ENCODE measurements at places on chromosomes 12 and 14.
A peak's percentile ranks its signal among the peaks of the same experiment; 100 is the strongest.

GRCh38 chr14:84375235-84375634, 1154.7 kb upstream of the FLRT2 start:
- no peak for DNase-seq

- no peak for DNase-seq
These were observed 235.9 kb upstream of the KITLG start for GRCh38 chr12:88816201-88816600.

DNA sequence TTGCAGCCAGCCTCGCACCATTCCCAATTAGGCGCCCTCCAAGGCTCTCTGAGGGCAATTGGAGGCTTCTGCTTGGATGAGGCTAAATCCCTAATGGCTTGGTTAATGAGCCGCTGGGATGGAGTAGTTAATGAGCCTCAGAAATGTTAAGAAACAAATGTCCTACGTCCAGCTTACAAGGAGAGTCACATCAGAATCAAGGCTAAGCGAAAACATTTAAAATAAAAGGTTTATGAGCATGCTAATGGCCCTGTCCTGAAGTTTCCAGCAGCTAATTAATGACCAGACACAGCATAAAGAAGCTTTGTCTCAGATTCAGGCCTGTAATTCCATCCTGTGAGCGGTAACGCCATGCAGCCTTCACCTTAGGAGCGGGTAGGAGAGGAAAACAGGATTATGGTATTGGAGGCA, 200.7 kb upstream of the BCL2L14 start:
- no peak for DNase-seq

GRCh38 chr12:87253157-87253556, 776.0 kb downstream of the C12orf50 start:
- DNase-seq: no peak

GRCh38 chr12:14691560-14691959, 4.8 kb downstream of the GUCY2C start:
- DNase-seq: no peak

DNA sequence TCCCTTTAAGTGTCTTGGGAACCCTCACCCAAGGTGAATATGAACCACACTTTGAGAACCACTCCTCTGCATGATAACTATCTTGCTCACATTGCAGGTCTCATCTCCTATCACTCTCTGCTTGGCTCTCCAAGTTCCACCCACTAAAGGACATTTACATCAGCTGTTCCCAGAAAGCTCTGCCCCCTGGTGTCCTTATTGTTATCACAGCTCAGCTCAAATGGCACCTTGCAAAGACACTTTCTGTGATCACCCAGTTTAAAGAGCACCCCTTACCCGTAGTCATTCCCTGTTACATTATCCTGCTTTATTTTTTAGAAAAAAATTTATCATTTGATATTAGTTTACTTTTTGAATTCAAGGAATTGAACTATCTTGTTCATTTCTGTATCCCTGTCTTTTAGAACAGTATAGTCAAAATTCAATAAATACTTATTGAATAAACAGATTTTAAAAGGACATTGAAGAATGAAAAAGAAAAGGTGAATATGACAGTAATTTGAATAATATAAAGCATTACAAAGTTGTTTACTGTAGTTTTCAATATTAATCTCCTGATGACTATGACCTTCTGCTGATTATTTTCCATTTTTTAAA, 20.5 kb upstream of the GUCY2C start:
- DNase-seq: peak; percentile 26

DNA sequence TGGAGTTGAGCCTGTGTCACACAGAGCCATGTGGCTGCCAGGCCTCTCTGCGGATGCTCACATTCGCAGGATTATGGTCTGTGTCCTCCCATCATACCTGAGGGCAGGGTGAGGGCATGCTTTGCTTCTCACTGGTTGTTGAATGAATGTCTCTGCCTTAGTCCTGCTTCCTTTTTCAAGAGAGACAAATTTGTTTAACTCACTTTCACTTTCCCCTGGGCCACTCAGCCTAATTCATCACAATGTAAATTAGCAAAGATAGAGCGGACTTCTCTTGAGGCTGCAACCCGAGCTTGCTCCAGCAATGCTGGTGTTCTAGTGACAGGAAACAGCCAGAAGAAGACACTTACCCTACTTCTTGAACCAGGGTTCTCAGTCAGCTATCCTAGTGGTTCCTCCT, 35.5 kb upstream of the PAX9 start:
- DNase-seq: no peak

DNA sequence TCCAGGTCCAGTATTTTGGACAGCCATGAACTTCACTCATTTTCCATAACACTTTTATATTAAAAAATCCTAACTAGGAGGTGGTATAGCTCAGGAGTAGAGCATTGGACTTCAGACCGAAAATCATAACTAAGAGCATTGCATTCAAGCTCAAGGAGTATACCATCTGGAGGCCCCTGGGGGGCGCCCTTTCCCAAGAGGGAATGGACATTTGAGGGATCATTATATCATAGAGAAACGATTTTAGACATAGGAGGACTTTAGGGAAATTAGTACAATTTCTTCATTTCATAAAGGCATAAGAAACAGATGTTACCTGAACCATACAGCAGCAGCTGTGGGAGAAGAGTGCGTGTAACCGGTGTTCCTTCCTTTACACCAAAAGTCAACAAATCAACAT, 5.2 kb upstream of the ATG14 start:
- DNase-seq: peak; percentile 30

GRCh38 chr12:98516111-98516873, 902 bp downstream of the TMPO start:
- DNase-seq: peak; percentile 41

GRCh38 chr12:100574187-100575074, 947 bp downstream of the GAS2L3 start:
- DNase-seq: peak; percentile 16

GRCh38 chr12:30863839-30864238, 62.7 kb upstream of the TSPAN11 start:
- DNase-seq: no peak

DNA sequence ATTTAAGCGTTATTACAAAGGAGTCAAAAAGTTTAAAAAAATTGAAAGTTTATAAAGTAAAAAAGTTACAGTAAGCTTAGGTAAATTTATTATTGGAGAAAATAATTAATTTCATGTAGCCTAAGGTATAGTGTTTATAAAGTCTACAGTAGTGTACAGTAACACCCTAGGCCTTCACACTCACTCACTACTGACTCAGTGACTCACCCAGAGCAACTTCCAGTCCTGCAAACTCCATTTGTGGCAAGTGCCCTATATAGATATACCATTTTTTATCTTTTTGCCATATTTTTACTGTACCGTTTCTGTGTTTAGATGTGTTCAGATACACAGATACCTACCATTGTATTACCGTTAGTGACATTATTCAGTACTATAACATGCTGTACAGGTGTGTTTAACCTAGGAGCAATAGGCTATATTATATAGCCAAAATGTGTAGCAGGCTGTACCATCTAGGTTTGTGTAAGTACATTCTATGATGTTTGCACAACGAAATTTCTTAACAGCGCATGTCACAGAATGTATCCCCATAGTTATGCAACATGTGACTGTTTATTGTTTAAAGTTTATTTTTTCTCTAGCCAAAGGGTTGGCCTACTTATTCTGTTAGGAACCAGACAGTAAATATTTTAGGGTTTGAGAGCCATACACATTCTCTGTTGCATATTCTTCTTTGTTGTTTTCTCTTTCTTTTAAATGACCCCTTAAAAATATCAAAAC, 155.5 kb downstream of the PCNX1 start:
- DNase-seq: no peak

DNA sequence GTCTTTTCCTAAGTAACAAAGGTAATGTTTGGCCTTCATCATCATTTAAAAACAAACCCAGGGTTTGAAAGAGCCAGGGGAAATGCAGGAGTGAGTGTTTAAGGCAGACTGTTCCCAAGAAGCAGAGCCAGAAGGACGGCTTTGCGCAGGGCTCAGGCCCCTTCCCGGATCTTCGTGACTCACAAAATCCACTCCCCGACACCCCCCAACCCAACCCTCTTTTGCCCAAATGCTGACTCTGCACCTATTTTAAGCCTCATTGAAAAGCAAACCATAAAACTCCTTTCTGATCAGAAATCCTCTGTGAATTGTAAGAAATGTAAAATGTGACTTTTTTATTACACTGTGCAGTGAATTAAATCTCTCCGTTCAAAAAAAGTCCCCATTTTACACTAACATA, 67.5 kb downstream of the SETD3 start:
- no peak for DNase-seq

DNA sequence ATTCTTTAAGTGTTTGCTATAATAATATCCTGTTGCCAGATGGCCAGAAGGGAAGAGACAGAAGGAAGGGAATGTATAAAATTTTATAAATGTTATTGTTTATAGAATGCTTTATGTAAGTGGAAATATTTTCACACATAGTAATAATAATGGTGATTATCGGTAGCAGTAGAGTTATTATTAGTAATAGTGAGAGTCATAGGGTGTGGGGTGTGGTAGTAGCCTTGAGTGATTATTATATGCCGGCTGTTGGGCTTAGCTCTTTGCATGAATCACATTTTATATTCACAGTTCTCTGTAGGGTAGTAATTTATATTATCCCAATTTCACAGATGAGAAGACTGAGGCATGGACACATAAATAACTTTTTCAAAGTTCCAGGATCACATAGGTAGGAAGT, 391.4 kb downstream of the C12orf75 start:
- no peak for DNase-seq

DNA sequence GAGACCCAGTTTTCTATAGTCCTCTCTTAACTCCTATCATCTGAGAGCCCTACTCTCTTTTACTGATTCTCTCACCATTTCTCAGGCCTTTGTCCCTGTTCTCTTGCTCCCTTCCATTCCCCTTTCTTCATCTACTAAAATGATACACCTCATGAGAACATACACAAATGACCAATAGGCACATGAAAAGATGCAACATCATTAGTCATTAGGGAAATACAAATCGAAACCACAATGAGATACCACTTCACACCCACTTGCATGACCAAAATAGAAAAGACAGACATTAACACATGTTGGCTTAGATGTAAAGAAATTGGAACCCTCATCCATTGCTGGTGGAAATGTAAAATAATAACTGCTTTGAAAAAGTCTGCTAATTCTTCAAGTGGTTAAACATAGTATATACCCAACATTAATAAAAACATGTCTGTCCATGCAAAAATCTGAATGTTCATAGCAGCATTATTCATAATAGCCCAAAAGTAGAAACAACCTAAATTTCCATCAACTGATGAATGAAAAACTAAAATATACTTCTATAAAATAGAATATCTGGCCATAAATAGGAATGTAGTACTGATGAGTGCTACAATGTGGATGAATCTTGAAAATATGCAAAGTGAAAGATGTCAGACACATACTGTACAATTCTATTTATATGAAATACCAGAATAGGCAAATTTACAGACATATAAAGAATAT, 66.0 kb downstream of the DENND5B start:
- no peak for DNase-seq

DNA sequence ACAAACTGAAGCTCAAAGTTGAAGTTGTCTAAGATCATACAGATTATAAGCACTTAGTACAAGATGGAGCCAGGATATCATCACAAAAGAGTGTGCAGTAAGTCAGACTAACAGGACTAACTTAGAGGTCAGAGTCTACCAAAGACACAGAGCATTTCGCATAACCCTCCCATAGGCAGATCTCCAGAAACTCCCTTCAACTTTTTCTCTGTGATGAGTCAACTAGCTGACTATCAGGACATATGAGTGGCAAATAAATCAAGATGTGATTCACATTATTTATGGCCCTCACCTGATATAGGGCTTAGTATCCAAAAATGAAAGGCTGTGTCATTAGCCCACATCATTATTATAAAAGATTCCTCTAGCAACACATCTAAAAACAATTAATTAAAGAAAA, 484.6 kb downstream of the GALC start:
- DNase-seq: no peak

DNA sequence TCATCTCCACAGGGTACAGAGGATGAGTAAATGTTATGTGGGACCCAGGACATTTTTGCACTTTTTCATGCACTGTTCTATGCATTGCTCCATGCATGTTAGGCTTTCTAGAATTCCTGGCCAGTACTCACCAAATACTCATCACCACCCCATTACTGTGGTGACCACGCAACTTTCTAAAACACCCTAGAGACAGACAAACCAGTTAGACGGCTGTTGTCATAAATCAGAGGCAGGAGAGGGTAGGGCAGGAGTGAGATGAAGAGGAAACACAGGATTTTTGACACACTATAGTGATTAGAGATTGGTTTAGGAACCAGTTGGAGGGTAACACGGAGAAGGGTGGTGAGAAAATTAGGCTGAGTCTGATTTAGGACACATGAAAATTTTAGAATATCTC, 59.3 kb downstream of the IFNG start:
- no peak for DNase-seq

- no peak for DNase-seq
These were observed 202.0 kb downstream of the PPM1H start for GRCh38 chr12:62732861-62733427.

- DNase-seq: no peak
These were observed 418.6 kb downstream of the SLC16A7 start for GRCh38 chr12:60014436-60014835.

DNA sequence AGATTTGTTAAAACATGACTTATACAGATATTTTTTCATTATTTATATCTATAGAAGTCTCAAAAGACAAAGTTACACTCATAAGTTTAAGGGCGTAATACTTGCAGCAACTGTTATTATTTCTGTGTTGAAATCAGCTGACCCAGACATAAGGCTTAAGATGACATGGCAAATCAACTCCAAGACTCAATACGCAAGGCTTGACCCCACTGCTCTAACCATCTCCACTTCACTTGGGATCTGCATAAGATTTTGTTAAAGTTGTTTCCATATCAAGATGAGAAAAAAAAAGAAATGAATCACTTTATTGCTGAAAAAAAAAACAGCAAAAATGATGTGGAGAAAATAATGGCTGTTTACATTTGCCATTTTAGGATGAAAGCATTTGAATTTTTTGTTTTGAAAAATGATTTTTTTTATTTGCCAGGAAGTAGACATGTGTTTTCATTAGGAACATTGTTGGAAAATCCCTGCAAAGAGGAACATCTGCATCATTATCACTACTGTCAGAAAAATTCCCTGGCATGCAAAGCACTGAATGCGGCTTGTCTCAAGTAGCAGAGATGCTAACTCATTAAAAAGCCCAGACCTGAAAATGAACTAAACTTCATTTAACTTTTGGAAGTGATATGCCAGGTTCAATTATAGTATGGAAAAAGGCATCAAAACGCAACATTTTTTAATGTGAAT, 73.5 kb downstream of the LIN7A start:
- no peak for DNase-seq

GRCh38 chr12:71721783-71722505, 32.7 kb upstream of the RAB21 start:
- no peak for DNase-seq

- DNase-seq: no peak
These were observed 332.1 kb downstream of the APAF1 start for GRCh38 chr12:98977186-98977585.

GRCh38 chr12:63396135-63396534, 245.1 kb upstream of the AVPR1A start:
- DNase-seq: no peak

GRCh38 chr12:58285551-58285950, 344.2 kb downstream of the ATP23 start:
- no peak for DNase-seq

- no peak for DNase-seq
These were observed 85.7 kb upstream of the GPR68 start for GRCh38 chr14:91330096-91330696.

- no peak for DNase-seq
These were observed 162.5 kb downstream of the PPM1H start for GRCh38 chr12:62772416-62772955.

- DNase-seq: no peak
These were observed 43.9 kb downstream of the IL31 start for GRCh38 chr12:122130150-122130549.

Data from HEK293T (cell line).